ENCODE measurements at places on chromosomes 3 and 15.
A peak's percentile ranks its signal among the peaks of the same experiment; 100 is the strongest.

DNA sequence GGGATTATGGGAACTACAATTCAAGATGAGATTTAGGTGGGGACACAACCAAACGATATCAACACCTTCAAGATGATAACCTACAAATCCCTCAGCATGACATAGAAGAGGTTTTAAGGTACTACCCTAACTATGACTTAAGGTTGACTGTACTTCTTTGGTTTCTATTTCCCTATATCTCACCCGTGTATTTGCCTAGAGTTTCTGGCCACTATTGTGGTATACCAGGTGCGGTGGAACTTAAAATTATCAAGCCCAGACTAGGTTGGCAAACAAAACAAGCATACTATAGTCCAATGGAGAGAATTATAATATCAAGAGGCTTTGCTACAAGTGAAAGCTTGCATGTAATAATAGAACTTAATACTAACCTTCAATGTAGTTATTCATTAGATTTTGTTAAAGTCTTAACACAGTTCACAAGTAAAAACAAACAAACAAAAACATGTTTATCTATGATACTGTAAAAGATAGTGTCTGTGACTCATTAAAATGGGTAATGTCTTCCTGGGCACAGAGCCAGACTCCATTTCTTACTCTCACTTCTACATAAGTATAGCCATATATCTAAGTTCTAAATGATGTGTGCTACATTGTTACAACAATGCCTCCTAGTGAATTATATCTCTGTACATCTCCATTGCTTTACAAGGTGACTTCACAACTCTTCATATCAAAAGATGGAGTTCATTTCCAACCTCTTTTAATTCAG, 479.1 kb downstream of the ZBBX start:
- DNase-seq = no peak

DNA sequence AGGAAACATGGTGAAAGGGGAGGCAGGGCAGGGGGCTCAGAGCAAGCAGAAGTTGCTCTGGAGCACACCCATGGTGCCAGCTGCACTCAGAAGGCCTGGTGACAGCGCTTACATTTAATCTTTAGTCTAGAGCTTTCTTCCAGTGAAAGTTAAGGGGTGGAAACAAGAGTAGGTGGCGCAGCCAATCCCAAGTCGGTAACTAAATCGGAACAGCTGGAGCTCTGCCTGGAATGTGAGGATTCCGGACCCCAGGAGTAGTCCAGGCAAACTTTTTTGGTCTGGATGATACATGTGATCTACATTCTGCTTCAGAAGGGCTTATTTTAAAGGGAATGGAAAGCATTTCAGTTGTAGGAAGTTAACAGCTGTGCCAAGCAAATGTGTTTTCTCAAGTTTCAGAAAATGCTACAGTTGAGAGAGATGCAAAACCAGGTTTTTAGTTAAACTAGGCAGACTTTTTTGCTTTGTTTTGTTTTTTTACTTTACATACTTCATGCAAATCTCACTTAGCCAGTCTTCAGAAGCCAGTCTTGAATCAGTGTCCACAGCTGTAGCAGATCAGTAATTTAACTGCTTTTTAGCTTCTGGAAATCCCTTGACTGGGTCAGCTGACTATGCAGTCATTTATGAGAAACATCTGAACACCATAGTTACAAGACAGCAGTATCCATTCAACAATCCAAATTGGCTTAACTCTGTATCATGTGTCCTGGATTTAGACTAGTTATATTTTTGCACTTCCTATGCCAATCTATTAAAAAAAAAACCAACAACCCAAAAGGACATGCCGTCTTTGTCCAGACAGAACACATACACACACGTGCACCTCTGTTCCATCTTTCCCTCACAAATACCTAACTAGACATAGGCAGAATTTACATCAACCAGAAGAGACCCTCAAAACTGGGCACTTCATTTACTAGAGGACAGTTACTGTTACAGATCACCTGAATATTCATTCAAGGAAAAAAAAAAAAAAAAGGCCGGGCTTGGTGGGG, 33.2 kb downstream of the ZNF106 start:
- DNase-seq = peak; percentile 54

DNA sequence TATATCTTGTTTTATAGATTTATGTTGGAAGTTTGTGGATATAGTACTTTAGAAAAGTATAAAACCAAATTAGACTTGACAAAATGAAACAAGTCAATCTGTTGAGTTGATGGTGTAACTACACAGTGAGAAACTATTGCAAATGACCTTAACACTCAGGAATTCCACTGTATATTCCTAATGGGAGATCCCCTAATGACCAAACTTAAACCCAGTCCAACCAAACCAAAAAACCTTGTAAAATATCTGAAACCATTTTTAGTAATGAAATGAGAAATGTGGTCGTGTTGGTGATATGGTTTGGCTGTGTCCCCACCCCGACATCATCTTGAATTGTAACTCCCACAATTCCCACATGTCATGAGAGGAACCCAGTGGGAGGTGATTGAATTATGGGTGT, 31.9 kb upstream of the ATP13A3 start:
- DNase-seq = no peak

GRCh38 chr3:184780981-184781515, 30.9 kb upstream of the VPS8 start:
- peak; percentile 66 for DNase-seq

- DNase-seq = no peak
Measured at GRCh38 chr3:196531418-196531817, 16.3 kb upstream of the SMCO1 start.

GRCh38 chr3:65078748-65079147, 390.9 kb upstream of the ADAMTS9 start:
- DNase-seq = no peak

GRCh38 chr15:51083641-51084166, 11.0 kb downstream of the TNFAIP8L3 start:
- DNase-seq = no peak

DNA sequence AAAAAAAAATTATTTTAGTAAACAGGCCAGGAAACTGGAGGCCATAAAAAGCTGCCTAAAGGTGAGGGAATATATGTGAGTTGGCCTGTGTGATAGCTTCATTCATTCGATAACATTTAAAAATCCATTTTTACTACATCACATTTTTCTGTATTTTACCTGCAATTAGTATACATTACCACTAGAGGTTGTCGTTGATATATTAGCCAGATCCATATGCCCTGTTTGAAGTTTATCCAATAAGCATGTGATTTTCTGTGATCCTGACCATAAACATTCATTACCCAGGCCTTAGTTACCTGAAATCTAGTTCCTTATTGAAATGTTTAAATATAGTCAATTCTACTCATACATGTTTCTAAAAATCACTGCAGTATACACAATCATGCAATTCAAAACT, 71.4 kb downstream of the ARNT2 start:
- no peak for DNase-seq

- no peak for DNase-seq
Measured at GRCh38 chr3:138180375-138181029, 5.8 kb upstream of the DBR1 start.

DNA sequence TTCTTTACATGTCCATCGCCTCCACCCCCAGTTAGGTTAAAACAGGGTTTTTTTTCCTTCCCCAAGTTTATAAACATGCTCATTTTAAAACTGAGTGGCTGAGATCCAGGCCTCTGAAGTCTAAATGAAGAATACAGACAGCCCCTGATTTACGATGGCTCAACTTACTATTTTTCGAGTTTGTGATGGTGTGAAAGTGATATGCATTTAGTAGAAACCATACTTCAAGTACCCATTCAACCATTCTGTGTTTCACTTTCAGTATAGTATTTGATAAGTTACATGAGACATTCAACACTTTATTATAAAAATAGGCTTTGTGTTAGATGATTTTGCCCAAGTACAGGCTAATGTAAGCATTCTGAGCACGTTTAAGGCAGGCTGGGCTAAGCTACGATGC, 30.5 kb upstream of the GNB5 start:
- no peak for DNase-seq

DNA sequence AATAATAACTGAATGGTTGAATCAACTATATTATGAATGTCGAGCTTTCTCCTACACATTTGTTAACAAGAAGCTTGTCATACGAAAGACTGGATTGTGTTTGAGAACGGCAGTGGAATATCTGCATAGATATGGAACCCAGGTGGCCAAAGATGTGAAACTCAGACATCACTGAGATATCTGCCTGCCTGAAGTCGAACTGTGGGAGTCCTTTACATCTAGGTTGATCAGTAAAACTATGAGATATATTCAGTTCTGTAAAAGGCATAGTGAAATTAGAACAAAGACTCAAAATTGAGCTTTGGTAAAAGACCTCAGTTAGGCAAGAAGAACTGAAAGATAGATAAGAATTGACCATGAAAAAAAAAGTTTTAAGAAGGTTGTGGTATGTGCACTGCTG, 41.5 kb upstream of the TOP2B start:
- DNase-seq = no peak

- no peak for DNase-seq
Measured at GRCh38 chr3:128473737-128474136, 7.0 kb upstream of the DNAJB8 start.

- DNase-seq = no peak
Measured at GRCh38 chr3:9135526-9135925, 113.9 kb downstream of the SRGAP3 start.

- DNase-seq = no peak
Measured at GRCh38 chr15:83549623-83550022, 102.5 kb downstream of the SH3GL3 start.

- no peak for DNase-seq
Measured at GRCh38 chr3:136464502-136464901, 214.4 kb downstream of the PCCB start.

GRCh38 chr15:58148633-58149445, 10.7 kb downstream of the AQP9 start:
- DNase-seq = no peak

DNA sequence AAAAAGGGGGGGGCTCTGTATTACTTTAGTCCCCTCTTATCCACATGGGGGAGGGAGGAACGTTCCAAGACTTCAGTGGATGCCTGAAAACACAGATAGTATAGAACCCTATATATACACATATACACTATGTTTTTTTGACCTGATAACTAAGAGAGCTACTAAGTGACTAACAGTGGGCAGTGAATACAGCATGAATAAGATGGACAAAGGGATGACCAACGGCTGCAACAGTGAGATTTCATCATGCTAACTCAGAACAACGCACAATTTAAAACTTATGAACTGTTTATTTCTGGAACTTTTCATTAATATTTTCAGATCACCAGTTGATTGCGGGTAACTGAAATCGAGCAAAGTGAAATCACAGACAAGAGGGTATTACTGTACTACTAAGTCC, 7.3 kb downstream of the DCUN1D1 start:
- DNase-seq = no peak

DNA sequence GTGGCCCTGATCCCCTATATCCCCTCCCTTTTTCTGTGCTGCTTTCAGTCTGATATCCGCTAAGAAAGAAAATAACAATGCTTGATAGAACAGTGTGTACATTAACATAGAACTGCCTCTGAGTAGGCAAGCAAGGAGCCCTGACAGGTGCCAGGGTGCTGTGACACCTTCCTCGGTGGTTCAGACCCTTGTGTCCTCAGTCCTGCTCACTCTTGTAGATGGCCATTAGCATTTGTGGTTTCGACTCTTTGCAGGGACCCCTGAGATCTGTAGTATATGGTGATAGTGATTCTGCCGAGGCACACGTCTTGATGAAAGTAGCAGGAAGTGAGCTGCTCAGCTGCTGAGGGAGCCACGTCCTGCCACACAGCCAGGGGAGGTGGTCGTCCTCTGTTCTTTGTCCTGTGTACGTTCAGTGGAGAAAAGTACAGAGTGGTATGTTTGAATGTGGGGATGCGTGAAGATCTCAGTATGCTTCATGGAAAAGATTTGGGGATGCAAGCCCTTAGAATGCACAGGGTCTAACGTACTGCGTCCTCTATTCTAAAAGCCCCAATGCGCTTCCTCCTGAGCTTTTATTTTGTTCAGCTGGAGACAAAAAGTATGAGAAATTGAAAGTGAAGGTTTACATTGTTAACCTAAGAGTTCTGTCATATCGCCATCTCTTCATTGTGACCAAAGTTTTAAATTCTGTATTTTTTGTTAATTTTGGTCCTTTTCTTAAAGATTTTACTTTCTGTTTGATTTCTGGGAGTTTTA, 35.4 kb downstream of the PXYLP1 start:
- DNase-seq = no peak

GRCh38 chr15:36221992-36222391, 357.4 kb upstream of the CDIN1 start:
- no peak for DNase-seq

DNA sequence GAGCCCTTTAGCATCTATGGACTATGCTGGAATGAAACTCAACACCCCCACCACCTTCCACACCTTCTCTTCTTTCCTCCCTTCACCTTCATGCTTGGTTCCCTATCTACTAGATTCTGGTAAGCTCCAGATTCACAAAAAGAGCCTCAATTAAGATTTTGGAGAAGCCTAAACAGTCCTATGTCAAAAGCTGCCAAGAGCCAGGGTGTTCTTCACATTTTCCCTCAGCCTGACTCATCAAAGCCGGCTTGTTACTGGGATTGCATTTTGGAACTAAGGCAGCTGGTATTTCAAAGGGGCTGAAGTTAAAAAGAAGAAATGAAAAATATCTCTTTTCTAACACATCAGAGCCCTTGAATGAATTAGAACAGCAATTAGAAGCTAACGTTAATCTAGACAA, 247.7 kb downstream of the MYRIP start:
- DNase-seq = no peak

DNA sequence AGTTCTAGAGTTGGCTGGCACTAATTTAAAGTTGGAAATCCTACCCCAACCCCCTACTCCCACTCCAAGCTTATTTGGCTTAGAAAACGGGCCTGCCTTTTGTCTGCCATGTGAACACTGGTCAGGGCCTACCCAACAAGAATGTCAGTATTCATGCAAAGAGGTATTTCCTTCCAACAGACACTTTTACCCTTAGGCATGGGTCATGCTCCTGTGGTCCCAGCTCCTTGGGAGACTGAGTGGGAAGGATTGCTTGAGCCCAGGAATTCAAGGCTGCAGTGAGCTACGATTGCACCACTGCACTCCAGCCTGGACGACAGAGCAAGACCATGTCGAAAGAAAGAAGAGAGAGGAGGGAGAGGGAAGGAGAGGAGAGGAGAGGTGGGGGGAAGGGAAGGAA, 137.5 kb upstream of the LRTM1 start:
- no peak for DNase-seq

DNA sequence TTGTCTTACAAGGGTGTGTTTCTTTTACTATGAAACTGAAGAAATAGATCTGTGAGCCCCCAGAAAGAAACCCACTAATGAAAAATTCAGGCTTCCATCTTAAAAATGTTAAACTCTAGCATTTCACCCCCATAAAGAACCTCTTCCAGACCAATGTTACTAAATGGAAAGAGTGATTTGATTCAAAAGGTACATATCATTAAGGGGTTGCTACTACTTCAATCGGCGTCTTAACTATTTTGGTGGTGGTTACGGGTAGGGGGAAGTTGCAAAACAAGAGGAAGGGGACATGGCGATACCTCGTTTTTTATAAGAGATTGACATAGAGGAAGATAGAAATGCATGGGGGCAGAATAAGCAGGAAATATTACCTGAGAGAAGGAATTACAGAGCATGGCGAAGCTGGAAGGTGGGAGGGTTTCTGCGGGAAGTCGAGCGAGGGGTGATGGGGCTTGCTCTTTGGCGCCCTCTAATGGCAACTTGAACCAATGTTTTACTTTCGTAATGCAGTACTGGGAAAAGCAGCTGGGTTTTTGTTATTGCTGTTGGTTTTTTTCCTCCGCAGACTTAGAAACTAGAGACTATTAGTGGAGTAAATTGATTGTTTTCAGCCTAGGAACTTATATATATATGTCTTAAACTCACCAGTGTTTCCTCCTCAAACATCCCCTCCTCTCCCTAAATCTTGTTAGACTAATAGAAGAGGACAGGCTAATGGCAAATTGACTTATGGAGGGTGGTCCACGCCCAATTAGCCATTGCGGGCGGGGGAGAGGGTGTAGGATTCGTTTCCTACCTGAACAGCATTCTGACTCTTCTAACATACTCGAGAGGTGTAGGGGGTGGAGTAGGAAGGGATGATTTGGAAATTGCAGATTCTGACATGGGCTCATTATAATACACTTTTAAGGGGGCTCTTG, 11.3 kb upstream of the SOX2 start:
- peak; percentile 62 for DNase-seq
